ENCODE measurements at places on chromosomes 1 and 21.

DNA sequence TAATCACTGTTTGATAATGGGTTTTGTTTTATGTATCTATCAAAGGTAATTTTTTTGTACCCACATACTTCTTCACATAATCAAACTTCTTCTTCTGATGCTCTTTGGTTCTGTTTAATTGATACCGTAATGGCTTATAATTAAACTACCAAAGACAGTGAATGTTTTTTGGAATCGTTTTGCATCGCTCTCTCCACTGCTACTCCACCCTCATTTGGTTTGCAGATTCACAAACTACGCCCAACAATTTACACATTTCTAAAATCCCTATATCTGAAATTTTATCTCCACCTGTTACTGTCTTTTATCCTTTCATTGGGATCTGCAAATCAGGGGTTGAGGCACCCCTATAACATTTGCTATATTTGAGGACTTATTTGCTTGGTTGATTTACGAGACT lies 319.6 kb downstream of the RWDD3 start:
- DNase-seq: no peak

- no peak for DNase-seq
Measured at GRCh38 chr1:218848009-218848408, 325.7 kb upstream of the LYPLAL1 start.

GRCh38 chr1:32848354-32849063 lies 22.2 kb downstream of the FNDC5 start:
- no peak for DNase-seq

DNA sequence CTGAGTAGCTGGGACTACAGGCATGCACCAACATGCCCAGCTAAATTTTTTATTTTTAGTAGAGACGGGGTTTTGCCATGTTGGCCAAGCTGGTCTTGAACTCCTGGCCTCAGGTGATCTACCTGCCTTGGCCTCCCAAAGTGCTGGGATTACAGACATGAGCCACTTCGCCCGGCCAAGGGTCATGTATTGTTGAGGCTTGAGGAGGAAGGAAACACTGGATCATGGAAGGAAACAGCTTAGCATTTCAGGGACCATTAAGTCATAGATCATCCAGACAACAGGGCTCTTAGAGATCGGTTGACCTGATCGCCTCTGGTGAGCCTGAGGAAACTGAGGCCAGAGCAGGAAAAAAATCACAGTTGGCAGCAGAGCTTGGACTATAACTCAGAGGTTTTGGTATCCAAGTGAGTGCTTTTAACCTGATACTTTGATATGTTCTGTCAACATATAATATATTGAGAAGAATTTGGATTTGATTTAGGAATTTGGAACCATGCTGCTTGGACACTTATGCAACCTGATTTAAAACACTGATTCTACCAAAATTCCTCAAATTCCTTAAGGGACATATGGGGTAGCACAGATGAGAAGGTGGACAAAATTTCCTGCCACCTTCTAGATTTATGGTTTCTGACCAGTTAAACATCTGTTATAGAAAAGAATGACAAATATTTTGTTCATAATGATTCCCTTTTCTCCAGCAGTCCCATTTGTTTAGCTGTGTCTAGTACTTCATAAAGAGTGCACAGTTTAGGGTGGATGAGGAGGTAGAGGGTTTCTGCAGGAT lies 13.1 kb upstream of the BMP8A start:
- DNase-seq: no peak

DNA sequence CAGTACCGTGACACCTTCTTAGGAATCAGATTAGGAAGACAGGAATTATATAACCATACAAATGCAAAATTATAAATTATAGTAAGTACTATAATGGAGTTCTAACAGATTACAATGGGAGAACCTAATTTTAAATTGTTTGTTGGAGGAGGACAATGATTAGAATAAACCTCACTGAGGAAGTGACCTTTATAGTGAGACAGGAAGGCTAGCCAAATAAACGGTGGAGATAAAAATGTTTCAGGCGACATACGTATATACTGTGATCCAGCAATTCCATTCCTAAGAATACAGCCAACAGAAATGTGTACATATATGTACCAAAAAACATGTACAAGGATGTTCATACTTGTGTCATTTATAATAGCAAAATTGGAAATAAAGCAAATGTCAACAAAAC lies 15.2 kb downstream of the SYNJ1 start:
- DNase-seq: no peak

DNA sequence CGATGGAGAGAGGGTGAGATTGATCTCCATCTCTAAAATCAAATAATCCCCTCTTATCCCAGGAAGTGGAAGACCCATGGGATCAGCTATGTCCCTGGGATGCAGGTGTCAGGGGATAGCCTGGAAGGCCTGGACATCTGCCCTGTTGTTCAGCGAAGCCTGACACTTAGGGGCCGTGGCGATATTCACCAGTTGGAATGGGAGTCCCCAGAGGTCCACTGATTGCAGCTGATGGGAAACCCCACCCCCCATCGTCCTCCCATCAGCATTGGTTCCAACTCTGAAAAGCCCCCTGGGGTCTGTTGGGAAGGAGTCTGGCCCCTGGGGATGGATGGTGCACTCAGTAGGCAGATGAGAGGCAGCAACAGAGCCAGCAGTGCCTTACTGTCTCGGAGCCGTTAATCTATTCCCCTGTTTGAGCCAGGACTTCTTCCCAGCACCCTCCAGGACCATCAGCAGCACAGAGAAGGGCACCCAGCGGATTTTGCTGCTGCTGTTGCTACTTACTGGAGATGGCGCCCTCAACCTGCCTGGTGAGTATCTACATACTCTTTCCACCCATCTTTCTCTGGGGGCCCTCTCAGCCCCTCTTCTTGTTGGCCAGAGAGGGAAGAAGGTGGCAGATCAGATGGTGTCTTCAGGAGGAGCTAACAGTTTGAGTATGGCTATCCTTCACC lies 13.4 kb downstream of the CATSPER4 start:
- DNase-seq: no peak

- no peak for DNase-seq
Measured at GRCh38 chr1:23521588-23521987, 9.4 kb downstream of the E2F2 start.

- no peak for DNase-seq
Measured at GRCh38 chr1:8643542-8644536, 173.6 kb downstream of the RERE start.
